ENCODE measurements at places on chromosomes 13 and 19. TPM values are rescaled to one million over a fixed set of nuclear protein-coding genes. Genes with fewer than 3 reads are reported as not detected.

DNA sequence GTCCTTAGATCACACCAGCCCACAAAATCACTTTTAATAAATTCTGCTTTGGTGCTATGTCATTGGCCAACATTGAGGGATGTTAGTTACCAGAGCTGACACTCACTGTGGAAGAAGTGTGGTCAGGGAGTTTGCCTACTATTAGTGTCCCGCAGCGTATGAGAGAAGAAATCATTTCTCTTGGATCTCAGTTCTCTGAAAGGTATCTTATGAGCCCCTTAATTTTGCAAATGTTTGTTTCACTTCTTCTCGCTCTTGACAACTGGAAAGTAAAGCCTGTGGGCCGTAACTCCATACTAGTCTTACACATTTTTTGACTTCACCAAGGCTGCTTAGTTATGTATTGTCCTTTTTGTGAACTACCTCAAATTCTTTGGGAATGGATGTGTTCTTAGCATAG lies 80.9 kb downstream of the FLT1 start:
- no peak for DNase-seq

DNA sequence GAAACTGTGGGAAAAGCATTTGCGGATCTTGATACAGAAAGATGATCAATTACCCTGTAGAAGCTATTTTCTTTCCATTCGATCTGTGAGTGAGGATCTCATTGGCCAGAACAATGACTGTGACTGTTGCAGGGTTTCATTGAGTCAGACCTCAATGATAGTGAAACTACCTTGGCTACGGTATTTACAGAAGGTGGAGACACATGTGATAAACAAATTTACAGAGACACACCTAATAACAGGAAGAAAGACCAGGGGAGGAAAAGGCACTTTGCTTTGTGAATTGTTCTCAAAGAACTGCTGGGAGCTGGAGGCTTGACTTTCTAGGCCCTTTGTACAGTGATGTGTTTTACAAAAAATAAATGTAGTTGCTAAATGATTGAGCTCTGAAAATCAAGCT lies 19.9 kb upstream of the ARGLU1 start:
- no peak for DNase-seq

Gene SIGLECL1
- not detected for total RNA-seq

GRCh38 chr13:93499991-93500390 lies 273.4 kb downstream of the GPC6 start:
- no peak for DNase-seq

Gene BRCA2
- total RNA-seq = 1.3 TPM

DNA sequence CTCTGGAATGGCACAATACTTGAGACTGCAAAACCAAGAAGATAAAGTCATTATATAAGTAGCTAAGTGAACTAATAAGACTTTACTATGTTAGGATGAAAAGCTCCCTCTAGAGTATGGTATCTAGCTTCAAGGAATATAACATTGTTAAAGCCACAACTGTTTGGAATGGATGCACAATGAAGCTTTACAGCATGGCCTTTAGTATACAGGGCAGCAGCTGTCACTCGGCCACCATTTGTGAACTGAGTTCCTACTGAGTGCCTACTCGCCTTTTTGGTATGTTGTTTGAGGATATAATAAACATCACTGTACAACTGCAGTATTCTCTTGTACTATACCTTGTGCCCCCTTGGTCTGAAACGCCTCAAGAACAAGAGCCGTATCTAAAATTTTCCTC lies 6.8 kb downstream of the ALG5 start:
- DNase-seq = no peak

Gene CD177
- 1.4 TPM for total RNA-seq

- no peak for DNase-seq
These were observed 19.8 kb downstream of the WDR87 start for GRCh38 chr19:37886571-37886970.

Gene YIPF2
- total RNA-seq = 20.8 TPM

- no peak for DNase-seq
These were observed 389.8 kb downstream of the NDFIP2 start for GRCh38 chr13:79870766-79871165.

DNA sequence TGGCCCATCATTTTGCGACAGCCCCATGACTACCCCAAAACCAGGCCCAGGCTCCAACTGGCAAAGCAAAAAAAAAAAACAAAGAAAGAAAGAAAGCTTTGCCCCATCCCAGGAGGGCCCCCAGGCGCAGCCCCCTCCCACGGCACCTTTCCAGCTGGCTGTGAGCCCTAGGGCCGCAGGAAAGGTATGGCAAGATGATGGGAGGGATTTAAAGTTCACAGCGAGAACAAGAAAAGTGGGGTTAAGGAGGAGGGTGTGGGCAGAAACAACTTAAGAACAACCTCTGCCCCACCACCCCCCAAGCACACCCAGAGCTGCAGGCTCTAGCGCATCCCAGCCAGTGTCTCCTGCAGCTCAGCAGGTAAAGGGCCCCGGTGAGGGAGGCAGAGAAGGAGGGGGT lies at the start of gene CYP2F1:
TSS of gene CYP2F1 (plus strand) at position 301 of the 400 bp plus-strand sequence. CDS start 1,757 bp downstream, outside the sequence.
- no peak for DNase-seq

DNA sequence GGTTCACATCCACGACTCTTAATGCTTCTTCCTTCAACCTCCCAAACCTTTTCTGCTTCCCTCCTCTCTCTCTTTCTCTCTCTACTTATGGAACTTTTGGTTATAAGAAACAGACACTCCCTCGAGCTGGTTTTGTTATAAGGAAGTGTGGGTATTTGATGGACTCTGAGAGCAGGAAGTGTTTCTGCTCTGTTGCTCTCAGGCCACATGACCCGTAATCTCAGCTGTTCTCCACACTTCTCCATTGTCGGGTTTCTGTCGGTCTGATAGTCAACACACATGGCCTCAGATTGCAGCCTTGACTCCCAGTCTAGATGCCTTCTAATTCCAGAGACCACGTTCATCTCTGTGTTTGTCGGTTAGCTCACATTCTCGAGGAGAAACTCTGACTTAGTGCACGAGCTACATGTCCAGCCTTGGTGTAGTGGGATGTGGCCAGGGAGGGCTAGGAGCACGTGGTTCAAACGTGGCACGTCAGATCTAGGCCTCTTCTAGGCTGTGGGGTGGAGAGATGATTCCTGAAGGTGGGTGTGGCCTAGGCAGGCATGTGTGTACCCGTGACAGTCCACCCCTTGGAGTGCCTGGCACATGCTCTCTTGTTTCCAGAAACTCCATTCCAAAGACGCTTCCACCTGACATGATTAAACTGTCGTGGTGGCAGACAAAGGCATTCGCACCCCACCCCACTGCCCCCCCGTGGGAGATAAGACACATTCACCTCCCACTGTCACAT lies 26.3 kb downstream of the CNFN start:
- no peak for DNase-seq

GRCh38 chr19:6062274-6062673 lies 48.0 kb downstream of the RFX2 start:
- DNase-seq = peak; percentile 85

DNA sequence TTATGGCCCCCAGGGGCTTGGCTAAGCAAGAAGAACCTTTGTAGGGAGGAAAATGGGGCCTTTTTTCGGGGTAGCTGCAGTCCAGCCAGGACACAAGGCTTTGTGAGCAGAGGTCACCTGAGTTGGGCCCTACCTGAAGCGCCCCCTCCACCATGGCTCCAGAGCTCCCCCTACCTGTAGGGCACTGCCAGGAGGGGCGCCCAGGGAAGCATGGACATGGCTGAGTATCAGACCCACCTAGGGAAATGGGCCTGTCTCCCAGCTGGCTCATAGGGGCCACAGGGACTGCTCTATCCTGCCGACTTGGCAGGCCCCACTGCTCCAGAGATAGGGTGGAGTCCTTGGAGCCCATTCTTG lies 9.0 kb upstream of the CEBPA start:
- DNase-seq = no peak

Gene TICAM1
- 6.3 TPM for total RNA-seq

DNA sequence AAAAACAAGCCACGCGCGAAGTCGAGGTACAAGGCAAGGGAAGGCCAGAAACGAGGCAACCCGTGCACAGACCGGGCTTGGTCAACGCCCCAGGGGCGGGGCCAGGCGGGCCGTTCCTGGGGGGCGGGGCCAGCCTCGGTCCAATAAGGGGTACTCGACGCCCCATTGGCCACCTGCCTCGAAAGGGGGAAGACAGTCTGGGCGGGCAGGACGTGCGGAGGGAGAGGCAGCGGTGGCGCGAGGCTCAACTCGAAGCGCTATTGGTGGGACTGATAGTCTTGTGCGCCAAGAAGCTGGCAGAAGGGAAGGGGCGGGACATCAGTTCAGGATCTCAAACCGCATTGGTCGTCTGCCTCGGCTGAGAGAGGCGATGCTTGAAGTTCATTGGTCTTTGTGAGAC lies at the start of gene LYPD4:
TSS of gene LYPD4 (minus strand) at position 83 of the 400 bp plus-strand sequence. CDS start 5,398 bp downstream, outside the sequence.
- DNase-seq = no peak

Gene GPC6
- 1.4 TPM for total RNA-seq

DNA sequence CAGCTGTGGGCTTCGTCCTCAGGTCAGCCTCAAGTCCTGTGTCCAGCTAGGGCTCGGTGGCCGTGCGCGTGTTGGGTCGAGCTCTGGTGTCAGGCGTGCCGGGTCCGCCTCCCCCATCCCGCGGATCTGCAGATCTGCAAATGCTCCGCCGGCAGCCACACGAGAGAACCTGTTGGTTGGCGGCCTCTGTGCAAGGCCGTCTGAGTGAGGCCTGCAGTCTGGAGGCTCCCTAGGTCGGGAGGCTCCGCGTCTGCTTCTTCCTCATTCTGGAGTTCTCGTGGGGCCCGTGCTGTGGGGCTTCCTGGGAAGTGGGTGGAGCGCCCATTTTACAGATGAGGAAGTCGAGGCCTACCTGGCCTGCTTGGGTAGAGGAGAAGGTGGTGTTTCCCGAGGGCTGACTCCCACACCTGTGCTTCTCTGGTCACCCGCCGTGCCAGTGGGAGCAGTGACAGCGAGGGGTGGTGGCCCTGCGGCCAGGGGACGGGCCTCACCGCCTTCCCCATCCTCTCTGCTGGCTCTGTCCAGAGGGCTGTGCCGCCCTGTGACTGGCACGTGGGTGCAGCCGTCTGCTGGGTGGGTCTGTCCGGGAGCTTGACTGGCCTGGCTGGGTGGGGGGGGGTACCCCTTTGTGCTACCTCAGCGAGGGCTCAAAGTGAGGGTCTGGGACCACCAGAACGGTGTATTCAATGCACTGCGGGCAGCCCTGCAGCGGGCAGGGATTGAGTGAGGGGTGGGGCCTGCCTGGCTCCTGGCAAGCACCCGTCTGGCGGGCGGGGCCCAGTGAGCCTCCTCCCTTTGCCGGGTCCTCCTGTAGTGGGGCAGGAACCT lies 3.3 kb downstream of the CSNK1G2 start:
- no peak for DNase-seq

Gene TMC4
- 4.3 TPM for total RNA-seq

Gene KLK5
- total RNA-seq = not detected

All from cardiac septum (tissue), 1 donor.